Daoy (cell line): ENCODE measurements at places on chromosomes 7 and 10.

DNA sequence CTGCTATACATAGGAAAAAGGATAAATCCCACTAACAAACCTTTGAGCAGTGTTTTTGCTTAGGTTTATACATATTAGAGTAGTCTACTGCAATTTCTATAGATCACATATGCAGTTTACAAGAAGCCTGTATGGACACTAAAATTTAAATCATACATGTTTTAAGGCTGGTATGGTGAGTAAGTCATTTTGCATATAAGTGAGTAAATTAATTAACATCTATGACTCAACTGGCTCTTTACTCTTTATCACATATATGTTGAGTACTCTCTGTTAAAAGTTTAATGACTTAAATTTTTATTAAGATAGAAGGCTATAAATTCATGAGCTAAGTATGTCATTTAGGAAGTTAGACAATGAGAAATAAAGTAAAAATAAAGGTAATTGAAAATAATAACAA is 69.4 kb downstream of the LRRN3 start:
- no peak for DNase-seq

DNA sequence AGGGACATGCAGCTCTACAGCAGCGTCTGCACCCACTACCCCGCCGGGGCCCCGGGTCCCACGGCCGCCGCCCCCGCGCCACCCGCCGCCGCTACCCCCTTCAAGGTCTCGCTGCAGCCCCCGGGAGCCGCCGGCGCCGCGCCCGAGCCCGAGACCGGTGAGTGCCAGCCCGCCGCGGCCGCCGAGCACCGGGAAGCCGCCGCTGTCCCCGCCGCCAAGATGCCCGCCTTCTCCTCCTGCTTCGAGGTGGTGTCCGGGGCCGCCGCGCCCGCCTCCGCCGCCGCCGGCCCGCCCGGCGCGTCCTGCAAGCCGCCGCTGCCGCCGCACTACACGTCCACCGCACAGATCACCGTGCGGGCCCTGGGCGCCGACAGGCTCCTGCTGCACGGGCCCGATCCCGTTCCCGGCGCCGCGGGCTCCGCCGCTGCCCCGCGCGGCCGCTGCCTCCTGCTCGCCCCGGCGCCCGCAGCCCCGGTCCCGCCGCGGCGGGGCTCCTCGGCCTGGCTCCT is 631 bp downstream of the OTUD1 start:
- DNase-seq = peak; percentile 27

DNA sequence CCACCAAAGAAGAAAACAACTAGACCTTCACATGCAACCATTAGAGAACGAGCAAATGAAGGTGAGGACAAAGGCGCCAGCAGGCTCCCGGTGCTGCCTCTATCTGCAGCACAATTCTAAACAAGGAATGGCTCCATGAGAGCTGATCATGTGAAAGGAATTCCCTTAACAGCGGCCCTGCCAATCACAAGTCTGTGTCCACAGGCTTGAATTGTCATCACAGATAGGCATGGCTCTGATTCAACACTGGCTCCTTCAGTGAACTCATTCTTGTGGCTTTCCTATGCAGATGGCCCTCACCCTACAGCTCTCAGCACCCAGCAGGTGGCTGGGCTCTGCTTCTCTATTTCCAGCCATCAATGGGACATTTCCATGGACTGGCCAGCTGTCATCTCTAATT is 36.2 kb downstream of the LAMB1 start:
- peak; percentile 92 for DNase-seq

GRCh38 chr10:19570991-19571390 is 245.2 kb upstream of the PLXDC2 start:
- DNase-seq = no peak

GRCh38 chr10:36779238-36779846 is 346.1 kb upstream of the ANKRD30A start:
- peak; percentile 49 for DNase-seq

GRCh38 chr10:48390933-48391845 is 84.7 kb downstream of the MAPK8 start:
- peak; percentile 42 for DNase-seq

DNA sequence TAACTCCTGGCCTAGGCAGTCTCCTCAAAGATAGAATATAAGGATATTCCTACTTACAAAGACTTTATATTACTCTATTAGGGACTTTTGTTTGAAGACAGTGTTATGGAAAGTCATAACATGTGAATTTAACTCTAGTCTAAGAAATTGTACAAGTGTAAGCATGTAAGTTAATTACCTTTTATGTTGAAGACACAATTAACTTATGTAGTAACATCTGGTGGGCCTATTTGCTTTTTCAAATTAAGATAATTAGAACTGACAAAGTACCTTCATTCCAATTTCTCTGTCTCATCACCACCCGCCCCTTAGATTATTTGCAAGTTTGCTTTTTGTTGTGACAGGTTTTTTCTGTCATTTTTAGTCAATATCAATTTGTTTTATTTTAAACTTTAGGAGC is 126.0 kb upstream of the THSD7A start:
- DNase-seq = no peak

DNA sequence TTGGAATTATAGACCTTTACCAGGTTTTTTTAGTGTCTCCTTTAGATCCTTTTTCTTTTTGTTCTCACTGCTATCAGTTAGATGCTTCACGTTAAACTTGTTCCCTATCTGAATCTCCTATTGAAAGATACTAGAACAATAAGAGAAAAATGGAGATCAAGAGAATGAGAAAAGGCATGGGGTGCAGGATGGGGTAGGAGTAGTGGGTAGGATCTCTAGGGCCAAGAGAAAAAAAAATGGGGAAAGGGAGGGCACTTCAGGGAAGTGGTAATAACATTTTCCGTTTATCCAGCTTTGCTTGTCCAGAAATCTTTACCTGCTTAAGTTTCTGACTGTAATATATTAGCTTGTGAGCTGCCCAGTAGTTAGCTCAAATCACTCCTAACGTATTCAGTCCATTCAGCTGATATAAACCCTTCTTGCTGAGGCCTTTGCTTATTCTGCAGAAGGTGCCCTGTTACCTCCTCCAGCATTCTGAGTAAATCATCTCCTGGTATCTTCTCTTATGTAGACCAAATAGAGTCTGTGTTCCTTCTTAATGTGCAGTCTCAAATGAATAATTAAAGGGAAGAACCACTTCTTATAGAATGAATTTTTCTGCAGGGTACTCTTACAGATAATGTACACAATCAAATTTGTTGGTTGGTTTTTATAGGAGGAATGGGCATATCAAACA is 69.7 kb downstream of the ZNRF2 start:
- no peak for DNase-seq

DNA sequence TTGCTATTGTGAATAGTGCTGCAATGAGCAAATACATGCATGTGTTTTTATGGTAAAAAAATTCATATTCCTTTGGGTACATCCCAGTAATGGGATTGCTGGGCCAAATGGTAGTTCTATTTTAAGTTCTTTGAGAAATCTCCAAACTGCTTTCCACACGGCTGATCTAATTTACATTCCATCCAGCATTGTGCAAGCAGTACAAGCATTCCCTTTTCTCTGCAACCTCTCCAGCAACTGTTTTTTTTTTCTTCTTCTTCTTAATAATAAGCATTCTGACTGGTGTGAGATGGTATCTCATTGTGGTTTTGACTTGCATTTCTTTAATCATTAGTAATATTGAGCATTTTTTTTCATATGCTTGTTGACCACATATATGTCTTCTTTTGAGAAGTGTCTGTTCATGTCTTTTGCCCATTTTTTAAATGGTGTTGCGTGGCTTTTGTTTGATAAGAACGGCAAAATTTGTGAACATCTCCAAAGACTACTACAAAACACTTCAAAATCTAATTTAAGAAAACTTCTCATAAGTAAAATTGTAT is 136.1 kb upstream of the MYO3A start:
- DNase-seq = no peak

DNA sequence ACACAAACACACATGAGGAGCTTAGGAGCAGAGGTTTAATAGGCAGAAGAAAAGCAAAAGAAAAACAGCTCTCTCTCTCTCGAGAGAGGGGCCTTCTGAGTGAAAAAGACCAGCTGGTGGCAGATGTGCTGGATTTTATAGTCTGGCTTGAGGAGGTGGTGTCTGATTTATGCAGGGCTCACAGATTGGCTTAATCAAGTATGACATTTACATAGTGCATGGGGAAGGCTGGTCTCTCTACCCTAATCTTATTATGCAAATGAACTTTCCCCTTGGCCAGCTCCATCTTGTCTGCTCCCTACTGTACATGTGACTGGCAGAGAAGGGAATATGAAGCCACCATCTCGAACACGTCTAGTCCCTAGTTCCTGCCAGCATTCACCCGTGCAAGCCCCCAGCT is 219.5 kb upstream of the ZNF804B start:
- DNase-seq = no peak

GRCh38 chr10:111430070-111430469 is 353.2 kb downstream of the ADRA2A start:
- no peak for DNase-seq

GRCh38 chr7:24427048-24427447 is 143.1 kb downstream of the NPY start:
- no peak for DNase-seq

DNA sequence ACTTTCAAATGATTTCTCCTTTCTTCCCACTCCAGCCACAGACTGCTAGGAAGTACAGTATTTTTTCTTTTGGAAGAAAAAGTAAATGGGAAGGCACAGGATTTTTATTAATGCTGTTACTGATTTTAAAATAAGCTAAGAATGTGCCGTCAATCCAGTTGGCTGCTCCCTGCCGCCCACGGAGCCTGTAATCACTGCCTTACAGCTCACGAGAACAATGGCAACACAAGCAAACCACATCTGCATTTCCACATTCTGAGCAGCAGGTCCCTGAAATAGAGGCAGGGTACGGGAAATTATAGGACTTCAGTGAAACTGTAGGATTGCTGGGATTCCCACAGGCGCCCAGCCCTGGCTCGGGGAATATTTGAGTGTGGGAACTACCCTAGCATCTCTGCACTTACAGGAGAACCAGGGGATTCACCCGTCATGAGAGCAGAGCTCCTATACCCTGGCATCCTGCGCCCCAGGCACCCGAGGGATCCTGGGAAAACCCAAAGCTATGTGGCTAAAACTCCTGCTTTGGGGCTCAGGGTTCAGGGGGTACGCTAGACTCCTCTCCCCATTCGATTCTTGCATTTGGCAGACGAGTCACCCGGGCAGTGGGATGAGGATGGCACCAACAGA is 72.9 kb upstream of the TNS3 start:
- DNase-seq = peak; percentile 75

DNA sequence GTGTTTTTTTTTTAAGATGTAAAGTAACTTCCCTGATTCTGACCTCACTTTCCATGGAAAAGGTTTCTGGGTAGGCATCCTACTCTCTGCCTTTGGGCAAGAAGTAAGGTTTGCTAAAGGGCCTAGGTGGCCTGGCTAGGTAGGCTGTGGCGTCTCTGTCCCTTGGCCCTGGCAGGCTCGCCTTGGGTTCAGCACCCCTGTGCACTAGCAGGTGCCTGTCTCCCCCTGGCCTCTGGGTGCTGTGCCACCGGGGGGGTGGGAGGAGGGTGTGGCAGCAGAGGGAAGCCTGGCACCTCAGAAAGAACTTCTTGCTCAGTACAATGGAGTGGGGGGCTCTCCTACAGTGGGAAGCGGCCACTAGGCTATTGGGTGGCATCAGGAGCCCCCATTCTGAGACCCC is 14.0 kb downstream of the TECPR1 start:
- DNase-seq = no peak

DNA sequence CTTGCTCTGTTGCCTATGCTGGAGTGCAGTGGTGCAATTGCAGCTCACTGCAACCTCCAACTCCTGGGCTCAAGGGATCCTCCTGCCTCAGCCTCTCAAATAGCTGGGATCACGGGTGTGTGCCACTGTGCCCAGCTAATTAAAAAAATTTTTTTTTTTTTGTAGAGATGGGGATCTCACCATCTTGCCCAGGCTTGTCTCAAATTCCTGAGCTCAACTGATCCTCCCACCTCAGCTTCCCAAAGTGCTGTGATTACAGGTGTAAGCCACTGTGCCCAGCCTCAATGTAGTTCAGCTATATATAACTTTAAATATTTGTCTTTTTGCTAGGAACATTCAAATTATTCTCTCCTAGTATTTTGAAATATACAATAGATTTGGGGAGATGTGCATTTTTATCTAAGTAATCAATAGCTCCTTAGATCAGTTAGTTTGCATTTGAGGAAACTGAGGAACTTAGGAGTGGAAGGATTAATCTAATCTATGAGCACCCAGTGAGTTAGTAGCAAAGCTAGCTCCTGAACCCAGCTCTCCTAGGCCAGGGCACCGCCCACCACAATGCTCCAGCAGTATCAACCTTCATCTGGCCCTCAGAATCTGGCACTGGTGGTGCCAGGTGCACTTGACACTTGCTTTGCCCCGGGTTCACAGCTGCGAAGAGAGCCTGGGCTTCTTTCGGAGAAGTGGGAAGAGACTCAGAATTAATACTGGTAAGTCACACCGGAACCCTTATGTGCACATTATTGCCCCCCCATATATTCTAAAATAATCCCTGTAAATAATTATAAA is 5.9 kb upstream of the LRMDA start:
- no peak for DNase-seq

DNA sequence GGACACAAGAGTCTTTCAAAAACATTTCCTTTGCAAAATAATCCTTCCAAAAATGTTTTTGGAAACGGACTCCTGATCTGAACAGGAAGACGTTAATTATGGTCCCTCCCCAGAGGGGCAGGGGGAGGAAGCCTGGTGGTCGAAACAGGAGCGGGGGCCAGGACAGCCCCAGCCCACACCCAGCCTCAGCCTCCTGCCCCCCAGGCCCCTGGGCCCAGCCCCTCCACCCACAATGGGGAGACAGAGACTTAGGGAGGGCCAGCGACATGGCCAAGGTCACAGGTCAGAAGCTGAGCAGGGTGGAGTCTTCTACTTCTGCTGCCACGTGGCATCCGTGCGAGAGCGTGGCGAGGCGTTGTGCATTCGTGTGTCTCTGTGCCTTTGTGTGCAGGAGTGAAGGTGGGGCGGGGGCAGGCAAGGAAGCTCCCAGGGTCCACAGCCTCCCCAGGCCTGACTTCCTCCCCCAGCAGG is 14.0 kb upstream of the GRIFIN start:
- no peak for DNase-seq

- no peak for DNase-seq
Measured at GRCh38 chr10:118332948-118333710, 9.0 kb downstream of the FAM204A start.

DNA sequence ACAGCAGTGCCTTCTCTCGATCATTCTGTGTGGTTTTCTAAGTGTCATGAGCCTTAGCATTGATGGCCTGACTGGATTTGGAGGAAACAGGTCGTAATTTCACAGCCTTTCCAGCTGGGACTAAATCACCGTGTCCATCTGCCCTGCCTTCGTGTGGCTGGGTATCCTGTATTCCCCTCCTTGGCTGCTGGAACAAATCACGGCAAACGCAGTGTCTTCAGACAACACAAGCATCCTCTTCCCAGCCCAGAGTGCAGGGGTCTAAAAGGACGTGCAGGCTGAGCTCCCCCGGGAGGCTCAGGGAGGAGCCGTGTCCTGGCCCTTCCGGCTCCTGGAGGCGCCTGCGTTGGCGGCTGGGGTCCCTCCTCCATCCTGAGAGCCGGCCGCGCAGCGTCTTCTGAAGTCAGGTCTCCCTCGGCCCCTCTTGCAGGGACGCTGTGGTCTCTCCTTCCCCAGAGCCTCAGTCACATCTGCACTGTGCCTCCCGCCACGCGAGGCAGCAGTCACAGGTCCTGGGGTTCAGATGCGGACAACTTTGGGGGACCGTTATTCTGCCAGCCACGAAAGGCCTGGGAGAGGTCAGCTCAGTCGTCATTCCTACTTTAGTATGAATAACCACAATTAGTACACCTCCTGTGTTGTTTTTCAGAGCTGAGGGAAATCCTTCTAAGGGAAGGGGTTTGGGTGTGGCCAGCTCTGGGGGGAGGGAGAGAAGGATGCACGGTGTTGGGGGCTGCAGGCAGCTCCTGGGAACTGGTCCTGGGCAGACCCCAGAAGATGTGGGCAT is 41.1 kb downstream of the FAM20C start:
- no peak for DNase-seq
